ENCODE measurements at places on chromosomes 3 and 15.

DNA sequence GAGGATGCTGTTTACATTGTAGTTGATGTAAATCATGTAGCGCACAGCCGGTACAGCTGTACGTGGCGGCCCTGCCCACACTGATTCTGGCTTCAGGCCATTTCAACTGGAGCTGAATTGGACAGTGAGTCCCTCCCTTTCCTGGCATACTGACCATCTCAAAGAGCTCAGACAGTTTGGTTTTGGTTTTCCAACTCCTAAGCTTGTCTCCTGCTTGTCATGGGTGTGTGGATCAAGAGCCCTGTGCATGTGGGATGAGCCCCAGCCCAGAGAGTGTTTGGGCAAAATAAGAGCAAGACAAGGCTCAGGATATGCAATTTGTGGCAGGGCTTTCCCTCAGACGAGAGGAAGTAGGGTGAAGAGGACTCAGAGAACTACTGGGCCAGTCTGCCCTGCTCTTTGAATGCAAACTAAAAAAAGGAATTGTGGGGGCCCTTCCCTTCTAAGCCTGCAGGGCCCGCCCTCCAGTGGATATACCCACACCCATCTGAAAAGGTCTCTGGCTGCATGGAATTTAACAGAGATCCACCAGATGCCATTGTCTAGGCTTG lies 13.3 kb downstream of the ITGA11 start:
- peak; percentile 76 for DNase-seq

GRCh38 chr15:62491642-62492041 lies 326.6 kb upstream of the C2CD4B start:
- DNase-seq = no peak

DNA sequence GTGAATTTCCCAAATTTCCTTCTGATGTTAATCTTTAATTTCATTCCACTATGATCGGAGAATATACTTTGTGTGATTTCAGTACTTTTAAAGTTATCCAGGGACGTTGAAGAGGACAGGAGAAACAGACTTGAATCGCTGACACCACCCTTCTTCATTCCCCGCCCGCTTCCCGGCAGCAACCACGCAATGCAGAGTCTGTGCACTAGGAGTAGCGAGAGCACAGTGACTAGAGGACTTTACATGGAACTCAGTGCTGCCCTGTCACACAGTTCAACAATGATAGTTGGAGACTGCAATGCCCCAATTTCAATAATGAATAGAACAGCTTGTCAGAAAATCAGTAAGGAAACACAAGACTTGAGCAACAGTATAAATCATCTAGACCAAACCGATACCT lies 73.9 kb downstream of the RNF13 start:
- DNase-seq = no peak

GRCh38 chr3:124282751-124283651 lies 291.1 kb upstream of the ROPN1 start:
- DNase-seq = no peak

DNA sequence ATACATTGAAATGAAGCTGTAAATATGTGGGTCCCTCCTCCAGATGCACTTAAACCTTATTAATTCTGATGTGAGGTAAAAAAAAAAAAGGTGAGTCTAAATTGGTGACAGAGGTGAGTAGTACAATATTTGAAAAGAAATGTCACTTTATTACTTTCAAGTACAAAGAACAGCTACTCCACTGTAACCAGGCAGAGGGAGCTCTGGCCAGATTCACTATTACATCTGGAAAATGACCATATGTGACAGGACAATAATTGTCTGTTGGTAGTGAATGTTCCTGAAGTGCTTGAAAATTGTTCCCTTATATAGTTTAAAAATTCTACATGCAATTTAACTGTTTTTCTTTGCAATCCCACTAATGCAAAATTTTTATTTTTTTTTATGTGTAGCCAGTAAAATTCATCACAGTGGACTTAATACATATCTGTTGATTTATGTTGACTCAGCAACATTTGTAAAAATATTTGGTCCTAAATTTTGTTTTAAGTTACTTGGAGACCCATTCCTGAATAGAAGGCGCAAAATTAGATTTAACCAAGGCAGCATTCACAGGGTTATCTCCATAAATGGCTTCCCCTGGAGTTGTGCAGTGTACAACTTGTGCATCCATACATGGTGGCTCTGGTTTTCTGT lies 231.9 kb upstream of the TBC1D5 start:
- no peak for DNase-seq

DNA sequence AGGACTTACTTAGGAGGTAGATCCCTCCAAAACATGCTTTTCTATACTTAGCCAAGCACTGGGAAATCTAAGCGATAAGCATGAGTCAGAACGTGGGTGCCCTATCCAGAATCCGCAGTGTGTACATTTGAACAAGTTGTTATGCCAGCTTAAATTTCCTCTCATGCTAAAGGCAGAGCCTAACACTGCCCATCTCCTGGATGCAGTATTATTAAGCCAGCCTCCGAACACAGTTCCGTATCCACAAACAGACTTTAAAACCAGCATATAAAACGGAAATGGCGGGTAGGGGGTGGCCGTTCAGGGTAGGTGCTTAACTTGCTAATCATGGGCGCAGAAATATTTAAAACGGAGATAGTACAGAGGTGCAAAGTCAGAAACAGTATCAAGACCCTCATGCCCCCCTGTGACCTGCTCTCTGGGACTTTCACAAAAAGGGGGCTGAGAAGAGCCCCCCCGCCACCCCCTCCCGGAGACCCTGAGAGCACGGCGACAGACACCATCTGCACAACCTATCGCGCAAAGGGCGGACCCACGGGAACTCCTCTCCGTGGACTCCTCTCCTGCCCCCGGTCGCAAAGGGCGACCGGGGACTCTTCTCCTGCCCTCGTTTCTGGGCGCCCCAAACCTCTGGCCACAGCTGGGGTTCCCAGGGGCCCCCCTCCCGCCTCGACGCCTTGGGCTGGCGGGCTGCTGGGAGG lies 889 bp upstream of the LRRIQ4 start:
- no peak for DNase-seq

GRCh38 chr15:33091983-33092693 lies 102.4 kb downstream of the FMN1 start:
- DNase-seq = peak; percentile 51

DNA sequence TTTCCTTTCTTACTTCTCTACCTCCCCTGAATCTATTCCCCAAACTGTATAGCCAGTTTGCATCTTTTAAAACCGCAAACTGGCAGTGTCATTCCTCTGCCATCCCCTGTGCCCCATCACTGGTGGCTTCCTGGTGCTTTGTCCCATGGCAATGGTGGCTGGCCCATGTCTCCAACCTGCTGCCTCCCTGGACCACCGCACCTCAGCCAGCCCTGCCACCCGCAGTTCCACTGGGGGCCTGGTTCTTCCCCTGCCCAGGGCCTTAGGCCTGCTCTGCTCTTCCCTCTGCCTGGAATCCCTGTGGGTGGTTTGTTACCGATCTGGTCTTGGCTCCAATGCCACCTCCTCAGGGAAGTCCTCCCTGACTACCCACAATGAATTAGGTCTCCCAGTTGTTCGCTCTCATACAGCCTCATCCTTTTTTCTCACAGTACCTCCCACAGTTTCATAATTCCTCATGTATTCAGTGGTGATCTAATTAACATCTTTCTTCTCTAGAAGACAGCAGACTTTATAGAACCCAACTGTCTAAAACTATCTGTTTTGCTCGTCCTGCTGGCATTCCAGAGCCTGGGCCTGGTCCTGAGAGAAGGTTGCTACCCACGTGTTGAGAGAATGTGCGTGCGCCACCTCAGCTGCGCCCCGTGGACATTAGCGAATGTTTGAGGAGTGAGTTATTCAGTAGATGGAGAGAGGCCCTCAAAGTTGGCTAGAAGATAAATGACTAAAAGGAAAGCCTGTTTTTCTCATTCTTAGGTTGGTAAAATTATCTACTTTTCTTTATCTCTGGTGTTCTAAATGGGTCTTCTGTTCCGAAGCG lies 130.1 kb downstream of the DNAJB8 start:
- DNase-seq = no peak
